ENCODE measurements at places on chromosomes 3 and 15.

DNA sequence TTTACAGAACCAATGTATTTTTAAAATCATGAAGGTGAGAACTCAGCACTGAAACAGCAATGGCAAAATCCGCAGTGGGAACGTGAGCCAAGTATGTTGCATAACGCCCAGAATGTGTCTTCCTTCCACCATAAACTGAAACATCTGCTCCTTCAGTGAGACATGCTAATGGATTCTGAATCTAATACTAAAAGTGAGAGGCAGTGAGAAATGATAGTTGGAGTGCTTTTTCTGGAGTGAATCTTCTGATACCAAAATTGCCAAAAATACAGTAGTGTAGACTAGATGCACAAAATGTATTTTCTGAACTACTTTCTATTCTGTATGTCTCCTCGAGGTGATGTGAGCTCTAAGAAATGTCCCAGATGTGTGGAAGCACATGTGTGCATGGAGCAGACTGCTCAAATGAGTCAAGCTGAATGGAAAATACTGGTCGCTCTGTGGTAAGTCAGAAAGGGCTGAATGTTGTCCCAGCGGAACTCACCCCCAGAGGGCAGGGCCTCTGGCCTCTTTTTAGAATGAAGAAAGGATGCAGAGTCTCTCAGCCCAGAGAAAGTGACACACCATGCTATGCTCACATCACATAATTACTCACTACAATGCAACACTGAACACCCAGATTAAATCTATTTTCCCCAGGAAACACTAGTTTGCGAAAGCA, 73.0 kb downstream of the ATP10A start:
- peak; percentile 61 for DNase-seq

DNA sequence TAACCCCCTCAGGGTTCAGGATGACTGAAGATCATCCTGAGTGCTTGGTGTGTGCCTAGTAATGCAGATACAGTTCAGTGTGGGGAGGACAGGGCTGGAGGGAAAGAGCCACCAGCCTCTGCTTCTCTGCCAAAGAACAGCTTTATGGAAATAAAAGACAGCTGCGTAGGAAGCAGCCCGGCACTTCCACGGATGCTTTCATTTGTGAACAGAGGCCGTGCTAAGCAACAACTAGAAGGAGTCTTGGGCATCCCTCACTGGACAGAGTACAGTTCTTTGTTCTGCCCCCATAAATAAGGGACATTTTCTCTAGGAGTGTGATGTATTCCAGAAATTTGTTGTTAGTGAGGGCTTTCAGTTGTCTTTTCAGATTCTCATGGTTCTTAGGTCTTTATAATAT, 194.8 kb upstream of the RGMA start:
- no peak for DNase-seq

DNA sequence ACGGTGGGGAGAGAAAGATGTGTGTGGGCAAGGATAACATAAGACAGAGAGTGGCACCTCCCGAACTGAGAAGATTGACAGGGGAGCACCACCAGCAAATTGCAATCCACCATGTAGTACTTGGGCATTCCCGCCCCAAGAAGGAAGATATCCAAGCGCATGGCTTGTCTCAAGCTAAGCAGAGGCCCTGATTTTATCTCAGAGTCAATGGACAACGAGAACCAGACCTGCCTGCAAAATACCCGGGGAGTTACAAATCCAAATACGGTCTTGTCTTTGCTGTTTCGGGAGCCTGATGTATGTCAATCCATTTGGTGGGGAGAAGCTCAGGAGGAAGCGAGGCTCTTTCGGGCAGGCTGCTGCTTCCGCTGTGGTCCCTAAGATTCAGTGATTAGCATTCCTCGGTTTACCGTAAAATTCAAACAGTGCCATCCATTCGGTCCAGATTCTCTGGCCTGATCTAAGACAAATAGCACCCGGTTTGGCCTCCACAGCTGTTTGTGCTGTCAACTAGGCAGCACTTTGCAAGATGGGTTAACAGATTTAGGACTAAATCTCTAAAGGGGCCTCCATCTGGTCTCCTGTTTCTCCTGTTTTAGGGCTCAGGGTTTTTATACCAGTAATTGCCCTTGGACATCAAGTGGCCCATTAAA, 97.7 kb upstream of the WNT5A start:
- DNase-seq = no peak

DNA sequence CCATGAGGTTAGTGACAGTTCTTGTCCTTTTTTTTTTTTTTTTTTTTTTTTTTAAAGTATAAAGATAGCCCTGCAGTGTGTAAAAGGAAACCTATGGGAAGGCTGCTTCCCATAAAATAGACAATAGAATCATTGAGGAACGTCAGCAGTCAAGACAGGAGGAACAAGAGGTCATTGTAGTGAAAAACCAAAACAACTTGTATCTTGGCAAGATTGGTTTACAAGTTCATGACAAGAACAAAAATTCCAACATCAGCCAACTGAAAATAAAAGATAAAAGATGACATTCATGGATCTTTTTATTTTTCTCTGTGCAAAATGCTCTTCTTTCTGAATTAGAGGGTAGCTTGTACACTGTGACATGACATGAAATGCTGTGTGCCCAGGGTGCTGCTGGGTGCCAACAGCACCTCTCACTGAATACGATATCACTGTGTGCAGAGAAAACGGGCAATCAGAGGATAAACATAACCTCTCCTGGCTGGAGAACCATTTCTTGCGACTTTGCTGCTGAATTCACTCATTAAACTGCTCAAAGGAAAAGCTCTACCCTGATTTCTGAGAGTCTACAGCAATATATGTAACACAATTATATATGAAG, 30.1 kb upstream of the IP6K2 start:
- no peak for DNase-seq

GRCh38 chr3:166829896-166830295, 550.2 kb downstream of the ZBBX start:
- DNase-seq = no peak

GRCh38 chr3:63384382-63384781, 106.3 kb downstream of the SYNPR start:
- no peak for DNase-seq

GRCh38 chr3:28322464-28322863, 26.1 kb upstream of the ZCWPW2 start:
- DNase-seq = no peak

GRCh38 chr3:27509376-27509775, 25.2 kb upstream of the SLC4A7 start:
- DNase-seq = no peak

- DNase-seq = no peak
Measured at GRCh38 chr15:92843814-92844213, 56.3 kb upstream of the CHD2 start.

- no peak for DNase-seq
Measured at GRCh38 chr3:11671648-11672100, 28.0 kb upstream of the VGLL4 start.

- DNase-seq = no peak
Measured at GRCh38 chr15:42594095-42594494, 18.7 kb downstream of the STARD9 start.

DNA sequence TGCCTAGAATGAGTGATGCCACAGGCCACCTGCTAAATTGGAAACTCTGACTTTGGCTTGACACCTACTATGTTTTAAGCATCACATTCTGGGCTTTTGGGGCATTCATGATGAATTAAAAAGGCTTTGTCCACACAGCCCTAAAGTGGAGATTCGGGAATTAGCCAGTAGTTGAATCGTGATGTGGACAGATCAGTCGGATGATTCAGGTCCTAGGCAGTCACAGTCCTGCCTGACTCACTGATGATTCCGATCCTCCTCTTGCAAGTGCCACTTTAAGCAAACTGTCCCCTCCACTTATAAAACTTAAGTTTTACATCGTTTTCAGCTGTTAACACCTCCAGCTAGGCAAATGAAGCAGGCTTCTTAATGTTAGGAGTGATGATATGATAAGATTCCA, 75.3 kb downstream of the SYNPR start:
- no peak for DNase-seq

DNA sequence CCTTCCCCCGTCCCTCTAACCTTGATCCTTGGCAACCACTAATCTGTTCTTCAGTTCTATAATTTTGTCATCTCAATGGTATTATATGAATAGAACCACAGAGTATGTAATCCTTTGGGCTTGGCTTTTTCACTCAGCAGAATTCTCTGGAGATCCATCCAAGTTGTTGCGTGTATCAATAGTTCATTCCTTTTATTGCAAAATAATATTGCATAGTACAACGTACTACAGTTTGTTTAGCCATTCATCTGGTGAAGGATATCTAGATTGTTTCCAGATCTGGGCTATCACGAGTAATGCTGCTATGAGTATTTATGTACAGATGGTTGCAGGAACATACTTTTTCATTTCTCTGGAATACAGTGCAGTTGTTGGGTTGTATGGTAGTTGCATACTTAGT, 76.2 kb downstream of the PLXNA1 start:
- no peak for DNase-seq

DNA sequence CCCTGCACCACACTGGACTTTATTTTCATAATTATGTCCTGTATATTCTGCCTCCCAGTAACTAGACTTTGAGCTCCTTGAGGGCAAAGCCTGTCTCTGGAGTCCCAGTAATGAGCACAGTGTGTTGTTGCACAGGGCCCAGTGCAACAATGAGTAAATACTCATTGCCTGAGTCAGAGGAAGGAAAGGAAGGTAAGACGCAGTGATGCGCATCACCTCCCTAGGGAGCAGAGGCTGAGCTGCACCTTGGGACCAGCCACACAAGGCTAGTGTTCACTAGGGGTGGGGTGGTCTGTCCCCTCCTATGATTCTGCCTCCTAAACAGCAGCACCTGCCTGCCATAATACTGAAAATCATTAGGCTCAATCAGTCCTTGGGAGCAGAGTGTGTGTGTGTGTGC, 86.6 kb upstream of the ADAMTSL3 start:
- no peak for DNase-seq

DNA sequence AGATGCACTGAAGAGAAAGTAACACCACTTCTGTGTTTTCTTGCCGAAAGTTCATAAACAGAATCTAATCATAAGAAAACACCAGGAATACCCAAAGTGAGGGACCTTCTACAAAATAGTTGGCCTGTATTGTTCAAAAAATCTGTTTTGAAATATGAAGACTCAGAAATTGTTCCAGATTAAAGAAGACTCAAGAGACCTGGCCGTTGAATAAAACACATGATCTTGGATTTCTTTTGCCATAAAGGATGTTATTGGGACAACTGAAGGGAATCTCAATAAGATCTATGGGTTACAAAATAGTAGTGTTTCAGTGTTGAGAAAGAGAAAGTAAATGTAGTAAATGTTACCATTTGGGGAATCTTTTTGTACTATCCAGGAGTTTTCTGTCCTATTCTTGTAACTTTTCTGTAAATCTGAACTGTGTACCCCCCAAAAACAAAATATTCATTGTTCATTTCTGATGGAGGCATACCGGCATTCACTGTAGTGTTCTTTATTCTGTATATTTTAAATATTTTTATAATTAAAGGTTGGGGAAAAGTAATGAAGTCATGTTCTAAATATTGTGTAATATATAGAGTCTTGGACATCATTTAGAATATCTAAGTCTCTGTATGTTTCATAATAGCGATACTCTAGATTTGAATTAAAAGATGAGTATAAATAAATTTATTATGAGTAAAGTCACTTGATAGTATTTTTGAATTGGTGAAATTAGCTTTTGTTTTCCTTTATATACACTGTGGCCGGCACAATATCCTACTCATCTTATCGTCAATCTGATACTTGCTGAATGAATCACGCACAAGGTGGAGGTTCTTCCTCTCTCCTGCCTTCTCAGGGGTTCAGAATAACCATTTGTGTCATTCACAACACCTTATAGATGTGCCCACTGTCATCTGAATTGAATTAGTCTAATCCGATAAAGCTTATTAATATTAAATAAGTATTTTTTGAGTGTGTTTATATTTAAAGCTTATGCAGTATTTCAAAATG, 66.7 kb downstream of the TRAK1 start:
- no peak for DNase-seq

- DNase-seq = no peak
Measured at GRCh38 chr15:79015416-79015815, 70.6 kb upstream of the CTSH start.

DNA sequence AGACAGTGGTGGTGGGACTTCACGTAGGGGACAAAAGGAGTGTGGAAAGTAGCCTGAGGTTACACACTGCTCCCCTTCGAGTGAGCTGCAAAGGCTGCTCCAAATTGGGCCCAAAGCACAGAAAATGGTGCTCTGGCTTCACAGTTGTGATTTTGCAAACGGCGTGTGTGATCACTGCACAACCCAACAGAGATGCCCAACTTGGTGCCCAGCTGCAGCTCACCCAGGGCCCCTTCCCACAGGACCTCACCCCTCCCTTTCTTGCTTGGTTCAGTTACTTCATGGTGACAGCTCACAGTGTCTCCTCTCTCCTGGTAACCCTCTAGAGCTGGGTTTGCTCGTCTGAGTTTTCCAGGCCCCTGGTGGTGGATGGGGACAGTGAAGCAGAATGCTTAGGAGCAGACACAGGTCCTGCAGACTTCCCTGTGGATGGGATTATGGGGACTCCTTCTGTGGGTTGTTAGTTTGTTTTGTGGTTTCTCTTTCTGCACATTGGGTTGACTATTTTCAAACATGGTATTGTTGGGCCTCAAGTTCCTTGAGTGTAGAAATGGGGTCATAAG, 98.3 kb downstream of the TOP2B start:
- DNase-seq = no peak

GRCh38 chr3:74124782-74125181, 489.7 kb downstream of the CNTN3 start:
- no peak for DNase-seq

DNA sequence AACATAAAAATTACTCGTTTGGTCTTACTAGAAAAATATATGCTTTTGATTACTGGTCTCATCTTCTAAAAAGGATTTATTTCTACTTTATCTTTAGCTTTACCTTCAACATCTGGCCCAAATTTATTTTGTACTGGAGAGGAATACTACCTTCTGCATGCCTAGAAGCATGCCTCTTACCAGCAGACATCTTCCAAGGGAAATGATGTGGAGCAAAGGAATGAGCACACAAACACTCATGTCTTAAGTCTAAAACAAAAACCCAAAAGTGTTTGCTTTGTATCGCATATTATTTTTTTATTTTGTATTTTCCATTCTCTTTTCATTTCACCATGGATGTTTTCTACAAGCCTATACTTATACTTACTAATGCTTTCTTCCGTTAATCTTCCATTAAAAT, 304.6 kb upstream of the KCNMB2 start:
- no peak for DNase-seq

DNA sequence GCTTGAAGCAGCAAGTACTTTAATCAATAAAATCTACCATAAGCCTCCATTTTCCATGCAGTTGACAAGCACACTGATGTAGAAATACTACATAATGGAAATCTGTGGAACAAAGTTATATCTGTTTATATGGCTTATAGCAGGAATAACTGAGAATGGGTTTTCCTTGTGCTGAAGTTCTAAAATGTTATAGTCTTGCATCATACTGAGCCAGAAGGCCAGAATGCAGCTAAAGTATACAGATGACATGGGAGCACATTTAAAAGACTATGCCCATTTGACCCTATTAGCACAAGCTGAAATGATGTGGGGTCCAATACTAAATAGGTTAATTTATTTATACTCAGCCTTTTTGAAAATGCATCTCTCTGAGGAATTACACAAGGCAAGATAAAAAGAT, 25.1 kb downstream of the SLC24A5 start:
- no peak for DNase-seq

DNA sequence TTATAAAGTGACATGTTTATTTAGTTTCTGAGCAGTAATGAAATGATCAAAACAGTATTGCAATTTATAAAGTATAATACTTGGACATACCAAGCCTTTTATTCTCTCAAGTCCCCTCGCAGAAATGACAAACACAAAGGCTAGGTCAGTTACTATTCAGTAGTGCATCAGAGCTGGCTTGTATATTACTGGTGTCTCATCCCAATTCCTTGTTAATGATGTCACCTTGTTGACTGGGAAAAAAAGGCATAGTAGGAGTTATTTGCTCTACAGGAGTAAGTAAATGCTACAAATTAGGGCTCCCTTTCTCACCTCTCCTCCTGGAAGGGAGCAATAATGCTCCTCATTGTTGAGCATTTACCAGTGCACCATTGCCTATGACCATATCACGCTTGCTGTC, 317.6 kb downstream of the CHL1 start:
- DNase-seq = no peak
